ENCODE measurements at places on chromosomes 16 and 17.

GRCh38 chr16:50338371-50339231, 30.2 kb downstream of the BRD7 start:
- DNase-seq: no peak

DNA sequence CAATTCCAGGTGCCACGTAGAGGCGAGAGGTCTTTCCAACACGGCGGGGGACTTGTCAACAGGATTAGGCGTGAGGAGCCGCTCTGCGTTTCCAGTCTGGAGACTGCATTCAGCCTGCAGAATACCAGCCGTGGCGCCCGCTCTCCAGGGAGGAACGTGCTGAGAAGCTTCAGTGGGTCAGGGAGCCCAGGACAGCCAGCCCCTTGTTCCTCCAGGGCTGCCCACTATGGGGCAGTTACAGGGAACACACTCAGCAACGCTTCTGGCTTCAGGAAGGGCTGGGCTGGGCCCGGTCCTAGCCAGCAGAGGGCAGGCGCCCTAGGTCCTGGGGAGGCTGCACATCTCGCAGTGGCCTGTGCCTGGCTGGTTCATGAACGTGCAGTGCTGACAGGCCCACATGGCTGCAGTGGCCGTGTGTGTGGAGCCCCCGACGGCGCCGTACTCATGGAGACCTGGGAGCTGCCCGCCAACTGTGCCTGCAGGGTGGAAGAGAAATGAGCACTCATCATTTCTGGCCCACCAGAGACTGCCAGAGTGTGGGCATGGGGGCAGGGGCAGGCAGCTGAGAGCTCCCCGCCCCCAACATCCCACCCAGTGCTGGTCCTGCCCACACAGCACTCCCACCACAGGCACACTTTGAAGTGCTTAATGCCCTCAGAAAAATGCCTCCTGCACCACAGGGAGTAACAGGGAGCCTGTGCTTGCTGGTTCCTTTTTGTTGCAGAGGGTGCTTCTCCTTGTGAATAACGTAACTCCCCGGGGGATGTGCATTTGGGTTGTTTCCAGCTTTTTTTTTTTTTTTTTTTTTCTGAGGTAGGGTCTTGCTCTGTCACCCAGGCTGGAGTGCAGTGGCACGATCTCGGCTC, 7.0 kb upstream of the FAAP100 start:
- DNase-seq: no peak

- no peak for DNase-seq
These were observed 37.1 kb upstream of the SLC25A19 start for GRCh38 chr17:75326226-75326848.

DNA sequence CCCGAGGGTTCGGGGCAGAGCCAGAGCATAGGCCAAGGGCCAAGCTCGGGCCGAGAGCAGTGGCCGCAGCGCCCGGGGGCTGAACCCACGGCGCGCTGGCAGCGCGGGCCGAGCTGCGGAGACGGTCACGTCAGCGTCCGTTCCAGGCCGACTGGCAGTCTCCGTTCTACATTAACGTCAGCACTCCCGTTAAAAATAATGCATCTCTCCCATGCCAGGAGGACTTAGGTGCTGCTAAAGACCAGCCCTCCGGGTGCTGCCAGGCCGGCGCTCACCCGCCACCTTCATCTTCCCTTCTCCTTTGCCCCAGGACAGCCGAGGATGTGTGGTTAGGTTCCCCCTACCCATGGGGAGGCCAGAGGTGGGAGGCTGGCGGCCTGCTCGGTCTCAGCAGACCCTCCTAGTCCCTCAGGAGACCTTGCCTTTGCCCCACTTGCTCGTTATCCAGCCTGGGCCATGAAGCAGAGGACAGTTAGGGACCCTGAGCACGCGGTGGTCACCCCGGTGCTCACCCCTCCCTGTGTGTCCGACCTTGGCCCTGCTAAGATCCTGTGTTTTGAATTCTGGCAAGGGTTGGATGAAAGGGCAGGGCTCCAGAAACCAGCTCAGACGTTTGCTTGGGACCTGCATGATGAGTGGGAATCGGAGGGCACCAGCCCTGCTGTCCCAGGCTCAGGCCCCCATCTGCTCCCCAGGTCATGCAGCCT, 572 bp downstream of the MPG start:
- DNase-seq: no peak

DNA sequence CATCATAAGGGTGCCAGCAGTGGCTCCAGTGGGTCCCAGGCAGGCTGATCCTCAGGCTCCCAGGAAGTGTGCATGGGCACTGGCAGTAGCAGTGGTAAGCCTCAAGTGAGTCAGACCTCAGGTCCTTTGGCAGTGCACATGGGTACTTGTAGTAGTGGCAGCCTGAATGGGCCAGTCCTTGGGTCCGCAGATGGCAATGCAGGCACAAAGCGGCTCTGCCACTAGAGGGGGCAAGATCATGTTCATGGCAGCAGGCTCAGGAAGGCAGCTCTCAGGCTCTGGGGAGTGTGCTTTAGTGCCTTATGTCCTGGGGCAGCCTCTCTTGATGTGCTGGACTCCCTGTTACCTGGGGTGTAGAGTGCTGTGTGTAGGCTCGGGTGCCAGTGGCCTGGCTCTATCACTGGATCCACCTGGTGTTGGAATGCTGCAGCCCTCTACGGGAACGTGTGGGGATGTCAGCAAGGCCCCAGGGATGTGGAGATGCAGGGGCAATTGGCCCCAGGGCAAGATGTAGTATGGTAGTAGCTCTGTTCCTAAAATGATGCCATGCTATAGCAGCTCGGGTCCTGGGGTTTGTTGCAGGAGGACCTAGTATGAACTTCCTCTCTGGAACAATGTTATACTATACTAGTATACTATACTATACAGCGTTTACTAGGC, 11.0 kb downstream of the ACSM3 start:
- DNase-seq: no peak

DNA sequence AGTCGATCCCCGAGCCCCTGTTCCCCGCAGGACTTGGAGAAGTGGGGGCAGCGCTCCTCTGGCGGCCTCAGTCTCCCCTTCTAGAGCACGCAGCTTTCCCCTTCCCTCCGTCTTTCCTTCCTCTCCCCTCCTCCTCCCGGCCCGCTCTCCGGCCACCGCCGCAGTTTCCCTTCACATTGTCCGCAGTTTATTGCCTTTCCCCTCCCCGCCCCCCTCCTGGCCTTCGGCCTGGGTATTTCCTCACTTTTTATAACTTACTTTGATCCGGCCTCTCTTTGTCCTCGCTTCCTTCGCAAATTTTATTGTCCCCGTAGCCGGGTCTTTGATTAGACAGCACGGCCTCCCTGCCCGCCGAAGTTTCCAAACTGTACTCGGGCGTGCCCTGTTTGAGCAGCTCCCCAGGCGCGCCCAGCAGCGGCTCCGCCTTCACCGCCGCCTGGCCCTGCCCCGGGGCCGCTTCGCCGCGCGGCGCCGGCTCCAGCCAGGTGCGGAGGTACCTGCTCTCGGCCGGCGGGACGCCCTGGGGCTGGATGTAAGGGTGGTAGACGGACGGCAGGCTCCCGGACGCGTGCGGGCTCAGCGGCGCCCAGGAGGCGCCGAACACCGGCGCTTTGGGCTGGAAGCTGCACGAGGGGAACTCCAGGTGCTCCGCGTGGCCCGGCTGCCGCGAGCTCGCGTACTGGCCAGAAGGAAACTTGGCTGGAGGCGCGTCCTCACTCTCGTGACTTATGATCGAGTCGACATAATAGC, 488 bp downstream of the HOXB9 start:
- no peak for DNase-seq

DNA sequence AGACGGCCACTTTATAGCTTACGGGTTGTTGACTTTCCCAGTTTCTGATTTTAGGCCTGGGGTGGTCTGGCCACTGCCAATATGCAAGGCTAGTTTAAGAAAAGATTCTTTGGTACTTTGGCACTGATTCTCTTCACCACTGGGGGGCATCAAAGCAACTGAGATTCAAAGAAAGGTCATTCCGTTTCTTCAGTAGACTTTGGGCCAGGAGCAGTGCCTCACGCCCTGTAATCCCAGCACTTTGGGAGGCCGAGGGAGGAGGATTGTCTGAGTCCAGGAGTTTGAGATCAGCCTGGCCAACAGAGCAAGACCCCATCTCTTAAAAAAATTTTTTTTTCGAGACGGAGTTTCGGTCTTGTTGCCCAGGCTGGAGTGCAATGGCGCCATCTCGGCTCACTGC, 53.0 kb downstream of the RPA1 start:
- no peak for DNase-seq

DNA sequence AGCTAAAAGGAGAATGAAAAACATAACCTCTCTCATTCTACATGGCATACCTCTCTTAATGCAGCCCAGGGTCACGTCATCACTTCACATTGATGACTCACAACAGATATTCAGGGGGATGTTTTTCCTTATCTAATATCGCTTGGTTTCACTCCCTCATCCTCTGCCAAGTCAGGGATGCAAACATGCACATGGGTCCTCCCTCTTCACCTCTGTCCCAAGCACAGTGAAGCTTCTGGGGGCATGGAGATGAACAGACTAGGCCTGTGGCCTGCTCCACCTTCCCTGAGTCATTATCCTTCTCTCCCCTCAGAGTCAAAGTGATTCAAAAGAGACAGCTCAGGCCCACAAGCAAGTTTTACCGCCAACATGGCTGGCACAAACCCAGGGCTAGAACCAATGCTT, 2.3 kb upstream of the MT2A start:
- DNase-seq: no peak

DNA sequence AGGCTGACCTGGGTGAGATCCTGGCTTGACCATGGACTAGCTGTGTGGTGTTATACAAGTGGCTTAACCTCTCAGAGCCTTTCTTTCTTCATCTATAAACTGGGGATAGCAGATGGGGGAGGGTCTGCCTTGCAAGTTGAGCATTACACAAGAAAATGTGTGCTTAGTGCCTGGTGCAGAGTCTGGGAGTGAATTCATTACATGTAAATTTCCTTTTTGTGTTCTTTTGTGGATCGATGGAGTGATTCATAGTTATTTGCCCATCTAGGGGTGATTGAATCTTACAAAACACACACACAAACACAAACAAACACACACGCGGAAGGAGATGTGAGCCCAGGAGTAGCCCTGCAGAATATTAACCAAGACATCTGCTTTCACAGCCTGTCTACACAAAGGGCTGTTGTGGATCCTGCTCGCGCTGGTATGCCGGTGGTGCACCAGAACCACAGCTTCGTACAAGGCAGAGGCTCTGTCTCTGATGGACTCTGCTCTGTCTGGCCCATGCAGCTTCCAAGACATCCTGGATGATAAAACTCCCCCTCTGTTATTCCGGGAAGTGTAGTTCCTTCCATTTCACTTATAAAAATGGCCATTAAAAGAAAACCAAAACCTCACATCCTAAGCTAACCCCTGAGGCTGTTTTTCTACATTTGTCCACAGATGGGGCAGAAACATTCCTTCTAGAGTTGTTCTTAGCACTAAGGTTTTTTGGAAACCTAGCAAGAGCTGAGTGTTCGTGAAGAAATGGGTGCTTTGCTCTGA, 86.1 kb downstream of the UTP18 start:
- DNase-seq: peak; percentile 69

- no peak for DNase-seq
These were observed 173.0 kb downstream of the CBLN1 start for GRCh38 chr16:49108611-49109010.

DNA sequence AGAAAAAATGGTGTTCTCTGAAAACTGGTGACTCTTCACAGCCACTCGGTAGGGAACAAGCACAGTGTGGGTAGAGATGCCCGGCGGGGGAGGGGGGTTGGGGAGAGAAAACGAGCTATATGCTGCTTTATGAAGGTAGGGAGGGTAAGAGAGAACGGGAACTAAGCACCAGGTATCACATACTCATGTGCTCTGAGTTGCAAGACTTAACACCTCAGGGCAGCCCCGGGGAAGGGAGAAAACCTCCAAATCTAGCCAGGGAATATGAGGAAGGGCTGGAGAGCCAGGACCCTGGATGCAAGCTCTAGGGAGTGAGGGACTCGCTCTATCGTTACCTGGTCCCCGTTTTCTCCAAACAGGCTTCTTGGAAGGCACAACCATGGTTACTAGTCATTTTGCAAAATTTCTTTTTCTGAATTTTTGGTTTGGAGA, 35.3 kb downstream of the HIC1 start:
- DNase-seq: no peak

DNA sequence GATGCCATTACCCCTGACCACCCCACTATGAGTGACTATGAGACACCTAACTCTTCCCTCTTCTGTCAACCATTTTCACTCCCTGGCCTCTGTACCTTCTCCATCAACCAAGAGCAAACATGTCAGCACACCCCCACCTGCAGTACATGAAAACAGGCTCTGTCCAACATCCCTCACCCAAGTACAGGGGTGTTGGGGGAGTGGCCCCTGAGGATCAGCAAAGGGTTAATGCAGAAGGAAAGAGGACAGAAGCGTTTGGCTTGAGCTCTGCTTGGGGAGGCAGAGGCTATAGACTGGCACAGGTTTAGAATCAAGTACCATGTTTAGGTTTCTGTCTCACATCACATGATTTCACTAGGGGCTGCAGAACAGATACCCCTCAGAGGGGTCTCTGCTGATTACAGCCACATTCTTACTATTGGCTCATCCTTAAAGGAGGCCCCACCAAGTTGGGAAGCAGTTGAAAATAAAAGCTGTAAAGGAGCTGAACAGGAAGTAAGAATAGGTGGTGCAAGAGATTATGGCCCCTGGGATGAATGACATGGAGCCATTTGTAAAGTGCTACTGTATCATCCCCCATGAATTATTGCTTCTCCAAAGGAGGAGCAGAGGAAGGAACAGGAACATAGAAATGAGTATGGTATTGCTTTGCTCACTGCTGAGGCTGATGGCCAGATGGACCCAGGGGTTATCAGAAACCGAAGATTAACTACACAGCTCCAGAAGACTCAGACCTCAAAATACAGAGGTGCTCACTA, 2.4 kb upstream of the PSMC3IP start:
- DNase-seq: no peak

DNA sequence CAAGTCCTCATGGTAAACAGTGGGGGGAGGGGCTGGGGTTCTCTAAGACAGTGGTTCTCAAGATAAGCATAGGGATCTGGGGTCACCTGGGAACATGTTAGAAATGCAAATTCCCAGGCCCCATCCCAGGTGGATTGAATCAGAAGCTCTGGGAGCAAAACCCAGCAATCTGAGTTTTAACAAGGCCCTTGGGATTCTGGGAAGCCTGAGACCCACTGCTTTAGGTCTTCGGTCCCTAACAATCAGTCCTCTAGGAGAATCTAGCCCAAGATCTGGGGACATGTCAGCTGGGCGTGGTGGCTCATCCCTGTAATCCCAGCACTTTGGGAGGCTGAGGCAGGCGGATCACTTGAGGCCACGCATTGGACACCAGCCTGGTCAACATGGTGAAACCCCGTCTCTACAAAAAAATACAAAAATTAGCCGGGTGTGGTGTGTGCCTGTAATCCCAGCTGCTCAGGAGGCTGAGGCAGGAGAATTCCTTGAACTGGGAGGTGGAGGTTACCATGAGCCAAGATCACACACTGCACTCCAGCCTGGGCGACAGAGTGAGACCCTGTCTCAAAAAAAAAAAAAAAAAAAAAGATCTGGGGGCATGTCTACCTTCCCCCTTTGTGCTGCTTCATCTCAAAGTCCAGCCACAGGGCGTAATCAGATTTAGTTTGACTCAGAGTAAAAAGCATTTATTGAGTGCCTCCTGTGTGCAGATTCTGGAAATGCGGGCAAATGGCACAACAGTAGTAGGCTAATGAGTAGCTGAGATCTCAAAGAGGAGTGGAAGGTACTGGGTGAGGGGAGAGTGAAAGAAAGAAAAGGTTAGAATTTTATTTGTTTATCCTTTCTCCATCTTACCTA, 8.8 kb upstream of the NR1D1 start:
- no peak for DNase-seq

GRCh38 chr16:66746682-66747081, 4.7 kb downstream of the DYNC1LI2 start:
- no peak for DNase-seq

- no peak for DNase-seq
These were observed 5.7 kb upstream of the LPO start for GRCh38 chr17:58232707-58233156.
